Inflammatory macrophage treated with lipopolysaccharide for 4 hours (primary cell): ENCODE measurements at places on chromosomes 16 and 17.

GRCh38 chr17:44065668-44066203, 735 bp downstream of the LSM12 start:
- DNase-seq = no peak

- DNase-seq = no peak
Observed at GRCh38 chr17:73099511-73099910, 7.0 kb upstream of the SLC39A11 start.

DNA sequence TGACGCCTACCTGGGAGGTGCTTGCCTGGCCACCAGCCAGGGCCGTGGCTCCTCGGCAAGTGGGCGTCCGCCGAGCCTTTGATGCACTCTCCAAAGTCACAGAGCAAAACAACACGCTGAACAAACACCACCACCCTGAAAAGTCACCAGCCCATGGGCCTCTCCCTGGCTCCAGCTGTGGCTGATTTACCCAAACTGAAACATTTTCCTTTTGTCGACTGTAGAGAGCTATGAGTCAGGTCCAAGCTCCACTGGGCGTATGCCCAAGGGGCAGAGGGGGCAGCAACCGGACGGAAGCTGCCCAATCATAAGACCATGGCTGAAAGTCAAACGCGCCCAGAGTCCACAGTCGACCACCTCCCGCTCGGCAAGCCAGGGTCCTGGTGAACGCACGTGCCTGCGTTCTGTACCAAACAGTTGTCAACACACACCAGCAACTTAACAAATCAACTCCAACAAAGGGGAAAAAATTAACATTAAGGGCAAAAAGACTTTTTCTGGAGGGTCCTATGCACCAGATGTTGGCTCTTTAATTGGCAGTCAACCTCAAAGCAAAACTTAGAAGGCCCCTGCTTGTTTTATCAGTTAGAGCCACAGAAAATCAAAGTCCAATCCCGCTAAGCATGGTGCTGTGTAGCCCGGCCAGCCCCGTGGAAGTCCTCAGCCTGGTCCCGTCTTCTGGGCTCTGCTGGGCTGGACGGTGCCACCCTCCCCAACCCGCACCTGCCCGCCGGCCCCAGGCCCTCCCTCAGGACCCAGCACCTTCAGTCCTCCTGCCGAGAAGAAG, 47.3 kb downstream of the TBC1D16 start:
- no peak for DNase-seq

GRCh38 chr17:32747856-32748255, 129.1 kb downstream of the MYO1D start:
- no peak for DNase-seq

DNA sequence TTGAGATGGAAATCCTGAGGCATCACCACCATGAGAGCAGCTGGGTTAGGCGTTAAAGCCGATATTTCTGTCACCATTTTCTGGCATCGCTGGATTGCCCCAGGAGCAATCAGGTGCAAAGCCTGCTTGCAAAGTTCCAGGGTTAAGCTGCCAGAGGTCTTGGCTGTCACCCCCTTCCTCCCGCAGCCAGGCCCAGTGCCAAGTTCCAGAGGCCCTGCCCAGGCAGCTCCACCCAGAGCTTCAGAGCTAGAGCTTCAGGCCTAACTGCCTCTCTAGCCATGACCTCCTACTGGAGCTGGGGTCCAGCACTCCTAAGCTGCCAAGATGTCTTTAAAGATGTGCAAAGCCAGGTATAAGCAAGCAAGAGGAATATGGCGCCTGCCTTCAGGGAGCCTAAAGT, 8.8 kb upstream of the TMEM238L start:
- DNase-seq = no peak

DNA sequence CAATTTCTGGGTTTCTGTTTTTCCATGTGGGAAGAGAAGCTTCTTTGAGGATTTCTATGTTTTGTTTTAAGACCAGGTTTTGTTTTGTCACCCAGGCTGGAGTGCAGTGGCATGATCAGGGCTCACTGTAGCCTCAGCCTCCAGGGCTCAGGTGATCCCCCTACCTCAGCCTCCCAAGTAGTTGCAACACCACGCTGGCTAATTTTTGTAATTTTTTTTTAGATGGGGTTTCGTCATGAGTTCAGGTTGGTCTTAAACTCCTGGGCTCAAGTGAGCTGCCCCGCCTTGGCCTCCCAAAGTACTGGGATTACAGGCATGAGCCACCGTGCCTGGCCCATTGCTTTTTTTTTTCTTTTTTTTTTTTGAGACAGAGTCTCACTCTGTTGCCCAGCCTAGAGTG, 25.5 kb upstream of the TAOK1 start:
- DNase-seq = no peak

- no peak for DNase-seq
Observed at GRCh38 chr16:69693916-69694315, 32.4 kb downstream of the NQO1 start.

- no peak for DNase-seq
Observed at GRCh38 chr16:14353340-14353739, 276.7 kb downstream of the PARN start.

GRCh38 chr16:23518435-23518891, 8.2 kb upstream of the GGA2 start:
- peak; percentile 94 for DNase-seq

DNA sequence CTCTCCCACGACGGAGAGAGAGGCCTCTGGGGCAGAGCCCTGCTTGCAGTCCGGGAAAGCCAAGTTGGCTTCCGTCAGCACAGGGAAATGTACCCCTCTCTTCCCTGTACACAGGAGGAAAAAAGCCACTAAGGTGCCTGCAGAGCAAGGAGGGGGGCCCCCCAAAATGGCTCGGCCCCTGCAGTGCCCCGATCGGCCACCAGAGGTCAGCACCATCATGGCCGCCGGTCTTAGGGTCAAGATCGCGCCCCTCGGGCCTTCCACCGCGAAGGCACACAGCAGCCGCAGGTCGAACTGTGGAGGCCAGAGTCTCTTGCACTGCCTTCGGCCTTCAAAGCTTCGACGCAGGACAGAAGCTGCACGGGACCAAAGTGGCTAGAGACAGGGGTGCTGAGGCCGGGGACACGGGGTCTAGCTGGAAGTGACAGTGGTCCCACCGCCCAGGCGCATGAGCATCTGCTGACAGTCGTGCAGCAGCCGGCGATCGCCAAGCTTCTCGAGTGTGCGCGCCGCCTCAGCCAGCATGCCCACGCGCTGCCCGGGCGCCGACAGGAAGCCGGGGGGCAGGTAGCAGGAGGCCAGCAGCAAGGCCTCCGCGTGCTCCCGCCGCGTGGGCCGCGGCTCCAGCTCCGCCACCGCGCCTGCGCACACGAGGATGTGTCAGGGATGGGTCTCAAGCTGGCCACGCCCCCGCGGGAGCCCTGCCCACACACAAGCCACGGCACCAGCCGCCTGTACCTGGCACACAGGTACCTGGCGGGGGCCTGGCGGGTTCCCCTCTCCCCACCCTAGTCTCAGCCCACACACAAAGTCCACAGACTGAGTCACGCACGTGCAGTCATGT, 24.4 kb downstream of the SREBF1 start:
- peak; percentile 37 for DNase-seq

GRCh38 chr17:31702041-31702440, 157.0 kb downstream of the COPRS start:
- DNase-seq = no peak
